Ovary (tissue), 10 donors: ENCODE measurements at places on chromosomes 11 and 22. TPM values are rescaled to one million over a fixed set of nuclear protein-coding genes. Genes with fewer than 3 reads are reported as not detected.

GGTLC2 gene
- not detected for total RNA-seq

GPR83 gene
- not detected for total RNA-seq

- no peak for DNase-seq
Measured at GRCh38 chr11:20658135-20658534, 11.3 kb upstream of the NELL1 start.

DNA sequence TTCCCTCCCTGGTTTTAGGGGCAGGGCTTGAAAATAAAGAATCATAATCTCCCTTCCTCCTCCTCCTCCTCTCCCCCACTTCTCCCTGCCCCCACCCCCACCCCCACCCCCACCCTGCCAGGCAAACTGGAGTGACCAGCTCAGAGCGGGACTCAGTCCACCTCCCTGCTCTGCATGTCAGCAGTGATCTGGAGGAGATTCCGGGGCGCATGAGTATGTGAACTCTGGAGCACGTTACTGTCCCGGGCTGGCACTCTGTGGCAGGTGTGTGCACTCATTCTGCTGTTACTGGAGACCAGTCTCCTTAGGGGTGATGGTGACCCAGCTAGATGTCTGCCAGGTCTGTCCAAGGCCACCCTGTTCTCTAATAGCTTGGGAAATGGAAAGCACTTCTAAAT is 33.9 kb downstream of the MARK2 start:
- no peak for DNase-seq

GRCh38 chr22:23054531-23055257 is 15.6 kb upstream of the GNAZ start:
- no peak for DNase-seq

DNA sequence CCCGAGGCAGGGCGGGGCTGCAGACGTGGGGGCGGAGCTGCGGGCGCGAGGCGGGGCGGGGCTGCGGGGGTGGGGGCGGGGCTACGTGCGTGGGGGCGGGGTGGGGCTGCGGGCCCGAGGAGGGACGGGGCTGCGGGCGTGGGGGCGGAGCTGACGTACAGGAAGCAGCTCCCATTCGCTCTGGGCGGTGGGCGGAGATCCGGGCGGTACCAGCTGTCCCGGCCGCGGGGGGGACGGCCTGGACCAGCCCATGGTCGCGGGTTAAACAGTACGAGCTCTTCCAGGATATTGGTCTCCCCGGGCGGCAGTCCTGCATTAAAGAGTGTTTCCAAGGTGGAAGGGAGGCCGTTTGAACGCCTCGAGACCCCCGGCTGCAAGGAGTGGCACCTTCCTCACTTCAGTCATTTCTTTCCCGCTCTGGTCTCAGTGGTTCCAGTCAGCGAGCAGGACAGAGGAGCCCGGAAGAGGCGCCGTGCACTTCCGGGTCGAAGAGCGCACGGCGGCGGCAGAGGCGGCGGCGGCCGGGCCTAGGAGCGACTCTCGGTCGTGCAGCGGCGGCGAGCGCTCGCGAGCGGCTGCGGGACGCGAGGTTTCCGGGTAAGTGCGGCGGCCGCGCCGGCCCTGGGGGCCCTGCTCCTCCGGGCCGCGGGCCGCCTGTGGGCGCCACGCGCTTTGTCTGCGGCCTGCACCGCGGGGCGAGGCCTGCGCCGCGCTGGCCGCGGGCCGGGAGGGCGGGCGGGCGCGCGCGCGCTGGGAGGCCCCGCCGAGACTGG is at the start of gene PHRF1:
PHRF1 (plus strand) TSS at position 475 of the 773 bp plus-strand sequence. CDS start 5,043 bp downstream, outside the sequence.
- peak; percentile 97 for DNase-seq

DNA sequence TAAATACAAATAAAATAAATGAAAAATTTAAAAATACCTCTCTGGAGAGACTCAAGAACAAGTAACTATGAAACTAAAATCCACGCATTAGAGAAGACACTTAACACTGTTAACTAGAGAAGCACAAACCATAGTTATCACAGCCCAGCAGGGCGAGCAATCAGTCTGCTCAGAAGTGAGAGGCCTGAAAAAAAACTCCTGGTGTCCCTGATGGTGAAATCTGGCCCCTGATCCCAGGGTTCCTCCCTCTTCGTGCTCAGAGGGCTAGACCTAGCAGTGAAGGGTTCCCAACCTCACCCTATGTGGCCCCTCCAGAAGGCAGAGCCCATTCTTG is 49.7 kb upstream of the VPREB1 start:
- DNase-seq, result no peak

DNA sequence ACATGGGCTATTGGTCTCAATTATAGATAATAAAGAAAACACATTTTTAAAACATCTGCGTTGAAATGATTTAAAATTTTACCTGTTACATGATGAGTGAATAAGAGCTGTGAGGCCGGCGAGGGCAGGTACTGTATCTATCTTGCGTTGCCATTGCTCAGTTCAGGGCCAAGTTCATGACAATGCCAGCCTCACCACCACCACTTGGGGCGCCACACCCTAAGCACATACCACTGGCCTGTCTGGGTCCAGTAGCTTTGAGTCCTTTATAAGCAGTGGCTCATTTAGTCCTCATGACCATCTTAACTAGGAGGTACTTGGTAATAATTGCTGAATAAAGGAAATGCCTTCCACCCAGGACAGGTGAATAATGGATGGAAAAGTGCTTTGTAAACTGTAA is 14.5 kb upstream of the MB start:
- DNase-seq, result peak; percentile 51
